ENCODE measurements at places on chromosomes 11 and 22. TPM values are rescaled to one million over a fixed set of nuclear protein-coding genes. Genes with fewer than 3 reads are reported as not detected.

DNA sequence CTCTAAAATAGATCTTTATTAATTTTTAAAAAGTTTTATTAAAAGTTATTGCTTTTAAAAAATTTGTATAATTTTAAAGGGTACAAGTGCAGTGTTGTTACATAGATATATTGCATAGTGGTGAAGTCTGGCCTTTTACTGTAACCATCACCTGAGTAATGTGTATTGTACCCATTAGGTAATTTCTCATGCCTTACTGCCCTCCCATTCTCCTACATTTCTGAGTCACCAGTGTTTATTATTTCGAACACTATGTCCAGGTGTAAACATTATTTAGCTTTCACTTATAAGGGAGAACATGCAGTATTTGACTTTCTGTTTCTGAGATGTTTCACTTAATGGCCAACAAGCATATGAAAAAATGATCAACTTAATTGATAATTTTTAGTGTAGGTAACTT is 2.3 kb downstream of the OR51G1 start:
- DNase-seq = no peak

- no peak for DNase-seq
Measured at GRCh38 chr11:71489311-71490043, 36.5 kb downstream of the NADSYN1 start.

SAA4 gene
- not detected for total RNA-seq

CLMP gene
- 0.23 TPM for total RNA-seq

NRXN2 gene
- total RNA-seq = 0.15 TPM
